NCI-H1105 treated with DMSO at 0.1 percent for 48 hours (cell line): ENCODE measurements at places on chromosomes 16 and 17.

DNA sequence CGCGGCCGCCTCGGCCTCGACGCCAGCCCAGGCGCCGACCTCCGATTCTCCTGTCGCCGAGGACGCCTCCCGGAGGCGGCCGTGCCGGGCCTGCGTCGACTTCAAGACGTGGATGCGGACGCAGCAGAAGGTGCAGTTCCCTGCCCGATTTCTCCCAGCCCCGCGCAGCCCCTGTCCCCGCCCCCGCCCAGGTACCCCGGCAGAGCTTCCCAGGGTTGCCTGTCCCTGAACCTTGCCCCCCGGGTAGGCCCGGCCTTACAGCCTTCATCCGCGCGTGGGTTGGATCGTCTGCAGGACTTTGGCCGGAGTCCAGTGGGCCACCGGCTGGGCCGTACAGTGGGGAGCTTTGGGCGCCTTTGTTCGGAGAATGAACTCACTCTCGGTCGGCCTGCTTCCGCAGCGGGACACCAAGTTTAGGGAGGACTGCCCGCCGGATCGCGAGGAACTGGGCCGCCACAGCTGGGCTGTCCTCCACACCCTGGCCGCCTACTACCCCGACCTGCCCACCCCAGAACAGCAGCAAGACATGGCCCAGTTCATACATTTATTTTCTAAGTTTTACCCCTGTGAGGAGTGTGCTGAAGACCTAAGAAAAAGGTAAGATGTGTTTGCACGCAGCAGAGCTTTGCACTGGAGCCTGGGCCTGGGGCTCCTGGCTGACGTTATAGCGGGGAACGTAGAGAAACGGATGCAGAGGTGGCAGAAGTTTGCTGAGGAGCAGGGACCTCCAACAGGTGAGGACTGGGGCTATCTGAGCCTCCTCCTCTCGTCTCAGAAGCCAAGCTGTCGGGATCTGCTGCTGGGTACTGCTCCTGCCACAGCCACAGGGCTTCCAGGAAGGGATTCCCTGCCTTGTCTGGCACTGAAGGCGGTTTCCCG, 593 bp downstream of the GFER start:
- no peak for DNase-seq

GRCh38 chr17:40471846-40472732, 28.8 kb downstream of the IGFBP4 start:
- DNase-seq, result no peak

- no peak for DNase-seq
These were observed 8.6 kb upstream of the ABCA9 start for GRCh38 chr17:69069226-69069750.

DNA sequence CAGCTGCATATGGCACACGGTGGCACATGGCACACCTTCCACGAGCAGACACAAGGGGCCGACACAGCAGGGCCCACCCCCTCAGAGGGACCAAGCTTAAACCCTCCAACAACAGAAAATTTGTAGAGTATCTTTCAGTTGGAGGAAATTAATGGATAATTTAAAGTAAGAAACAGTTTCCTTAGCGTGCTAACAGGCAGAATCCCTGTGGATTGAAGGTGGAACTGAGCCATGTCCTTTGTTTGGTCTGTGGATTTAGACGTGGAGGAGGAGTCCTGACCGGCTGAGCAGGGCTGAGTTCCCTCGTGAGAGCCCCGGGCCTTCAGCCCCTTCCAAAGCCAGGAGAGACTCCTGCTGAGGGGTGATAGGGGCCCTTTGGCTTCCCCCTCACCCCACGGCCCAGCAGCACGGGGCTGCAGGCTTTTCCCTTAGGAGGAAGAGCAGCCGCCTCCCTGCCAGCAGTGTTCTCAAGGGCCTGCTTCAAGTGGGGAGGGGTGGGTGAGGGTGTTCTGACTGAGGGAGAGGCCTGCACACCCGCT, 1.4 kb upstream of the CYB561 start:
- no peak for DNase-seq

DNA sequence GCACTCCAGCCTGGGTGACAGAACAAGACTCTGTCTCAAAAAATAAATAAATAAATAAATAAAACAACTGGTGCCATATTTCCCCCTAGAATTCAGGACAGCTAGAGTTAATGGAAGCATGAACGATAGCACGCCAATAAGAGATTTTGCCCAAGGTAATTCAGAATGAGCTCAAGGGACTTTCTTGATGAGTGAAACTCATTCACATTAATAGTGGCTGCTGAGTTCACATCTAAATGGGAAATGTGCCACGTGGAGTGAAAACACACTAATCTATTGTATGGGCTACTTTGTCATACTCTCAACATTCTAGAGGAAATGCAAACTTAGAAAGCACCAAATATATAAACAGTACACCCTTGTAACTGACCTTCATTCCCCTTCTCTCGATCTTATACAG, 47.4 kb upstream of the PSMD7 start:
- peak; percentile 13 for DNase-seq

DNA sequence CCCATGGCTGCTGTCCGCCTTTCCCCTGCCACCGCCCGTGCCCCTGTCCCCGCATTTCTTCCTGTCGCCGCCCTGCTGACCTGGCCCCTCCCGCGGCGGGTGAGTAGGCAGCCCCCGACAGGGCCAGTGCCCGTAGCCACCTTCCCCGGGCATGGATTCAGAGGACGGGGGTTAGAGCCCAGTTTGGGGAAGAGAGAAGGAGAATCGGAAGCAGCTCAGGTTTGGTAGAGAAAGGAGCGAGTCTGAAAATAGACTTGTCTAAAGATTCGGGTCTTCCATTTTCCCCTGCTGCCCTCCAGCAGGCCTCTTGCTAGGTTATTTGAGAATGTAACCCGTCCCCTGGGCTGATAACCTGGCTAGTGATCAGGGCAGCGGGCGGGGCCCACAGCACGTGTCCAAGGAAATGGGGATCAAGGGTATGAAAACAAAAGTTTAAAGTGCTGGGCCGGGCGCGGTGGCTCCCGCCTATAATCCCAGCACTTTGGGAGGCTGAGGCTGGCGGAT, 7.9 kb upstream of the CLDN9 start:
- DNase-seq, result no peak

DNA sequence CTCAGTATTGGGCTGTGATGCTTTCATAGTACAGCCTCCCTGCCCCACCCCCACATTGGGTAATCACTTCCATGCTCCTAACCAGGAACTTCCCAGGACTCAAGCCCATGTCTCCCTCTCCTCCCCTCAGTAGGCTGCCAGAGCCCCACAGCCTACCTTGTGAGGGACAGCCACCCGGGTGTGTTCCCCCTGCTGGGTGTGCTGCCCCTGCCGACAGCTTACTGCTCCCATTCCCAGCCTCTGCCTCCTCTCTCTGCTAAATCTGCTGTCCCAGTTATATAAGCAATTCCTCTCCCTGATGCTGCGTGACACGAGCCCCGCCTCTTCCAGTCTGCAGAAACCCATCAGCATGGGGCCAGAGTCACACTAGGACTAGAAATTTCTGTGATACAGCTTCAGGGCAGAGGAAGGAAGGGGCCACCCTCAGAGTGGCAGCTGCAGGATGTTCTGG, at the start of gene RSKR:
TSS of gene RSKR (minus strand) at position 255 of the 451 bp plus-strand sequence. CDS start at position 231, 24 bp downstream.
- DNase-seq, result no peak

GRCh38 chr17:55814377-55814776, 63.5 kb downstream of the PCTP start:
- no peak for DNase-seq

- DNase-seq, result no peak
These were observed 14.1 kb downstream of the PHF12 start for GRCh38 chr17:28937044-28937729.

DNA sequence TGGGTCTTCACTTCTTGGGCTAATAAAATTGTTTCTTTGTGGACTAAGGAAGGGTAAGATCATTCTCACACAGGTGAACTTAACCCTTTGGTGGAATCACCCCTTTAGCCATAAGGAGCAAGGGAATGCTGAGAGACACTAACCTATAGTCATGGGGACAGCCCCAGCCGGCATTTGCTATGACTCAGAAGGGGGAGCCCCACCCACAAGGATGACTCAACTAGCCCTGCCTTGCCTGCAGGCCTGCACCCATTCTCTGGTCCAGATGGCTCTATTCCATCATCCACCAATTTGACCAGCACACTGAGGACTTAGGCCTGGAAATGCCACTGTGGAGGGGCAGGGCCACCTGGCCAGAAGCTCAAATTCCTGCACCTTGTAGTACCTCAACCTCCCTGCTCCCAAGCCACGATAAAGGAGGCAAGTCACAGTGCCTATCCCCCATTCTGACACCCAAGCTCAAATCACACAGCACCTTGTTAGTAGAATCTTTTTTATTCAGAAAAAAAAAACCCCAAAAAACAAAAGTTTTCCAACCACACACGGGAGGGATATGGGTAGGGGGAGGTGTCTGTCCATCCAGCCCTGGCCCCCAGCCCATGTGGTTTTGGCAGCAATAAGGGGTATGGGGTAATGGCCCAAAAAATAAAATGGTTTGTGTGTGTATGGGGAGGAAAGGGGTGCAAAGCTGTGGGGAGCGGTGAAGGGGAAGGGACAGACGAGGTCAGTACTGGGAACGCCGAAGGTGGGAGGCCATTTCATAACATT, 3.0 kb downstream of the PFN1 start:
- DNase-seq, result no peak

DNA sequence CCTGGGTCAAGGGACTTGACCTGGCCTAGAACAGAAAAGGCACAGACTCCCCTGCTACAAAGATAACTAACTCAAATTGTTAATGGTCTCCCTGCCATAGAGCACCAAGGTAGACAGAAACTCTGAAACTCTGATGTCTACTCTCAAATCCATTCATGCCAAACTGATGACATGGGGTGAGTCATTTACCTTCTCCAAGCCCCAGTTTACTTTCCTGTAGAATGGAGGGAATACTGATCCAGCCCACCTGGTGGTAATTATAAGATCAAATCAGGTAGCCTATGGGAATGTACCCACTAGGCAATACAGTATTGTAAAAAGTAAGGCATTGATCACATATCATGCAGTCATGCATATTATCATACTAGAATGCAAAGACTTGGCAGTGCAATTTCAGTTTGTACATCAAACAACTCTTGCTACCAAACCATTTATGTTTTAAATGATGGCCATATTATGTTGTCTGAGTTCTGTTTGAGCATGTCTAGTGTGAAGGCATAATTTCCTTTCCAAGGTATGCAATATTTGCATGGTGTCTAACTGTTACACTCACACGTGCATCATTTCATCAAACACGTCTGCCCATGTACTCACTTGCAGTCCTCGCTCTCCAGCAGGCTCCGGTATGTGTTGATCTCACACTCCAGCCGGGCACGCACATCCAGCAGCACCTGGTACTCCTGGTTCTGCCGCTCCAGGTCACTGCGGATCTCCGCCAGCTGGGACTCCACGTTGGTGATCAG, 3.0 kb downstream of the KRT31 start:
- no peak for DNase-seq

- no peak for DNase-seq
These were observed 48.4 kb downstream of the MPRIP start for GRCh38 chr17:17090642-17091103.

DNA sequence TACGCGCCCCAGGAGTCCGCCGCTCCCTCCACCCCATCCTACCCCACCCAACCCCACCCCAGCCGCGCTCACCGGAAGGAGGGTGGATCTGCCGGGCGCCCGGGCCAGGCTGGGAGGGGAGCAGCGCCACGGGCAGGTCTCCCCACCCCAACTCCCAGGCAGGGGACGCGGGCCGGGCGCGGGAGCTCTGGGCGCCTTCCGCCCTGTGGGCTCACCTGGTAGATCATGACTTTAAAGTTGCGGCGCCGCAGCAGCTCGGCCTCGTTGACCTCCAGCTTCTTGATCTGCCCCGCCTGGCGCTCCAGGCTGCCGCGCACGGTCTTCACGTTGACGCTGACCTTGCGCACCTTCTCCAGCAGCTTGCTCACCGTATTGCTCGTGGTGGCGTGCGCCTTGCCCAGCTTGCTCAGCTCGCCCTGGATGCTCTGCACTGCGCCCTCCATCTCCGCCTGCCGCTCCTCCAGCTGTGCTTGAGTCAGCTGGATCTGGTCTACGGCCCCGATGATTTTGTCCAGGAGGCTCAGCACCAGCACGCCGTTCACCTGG, 571 bp downstream of the CAVIN1 start:
- DNase-seq, result peak; percentile 22

DNA sequence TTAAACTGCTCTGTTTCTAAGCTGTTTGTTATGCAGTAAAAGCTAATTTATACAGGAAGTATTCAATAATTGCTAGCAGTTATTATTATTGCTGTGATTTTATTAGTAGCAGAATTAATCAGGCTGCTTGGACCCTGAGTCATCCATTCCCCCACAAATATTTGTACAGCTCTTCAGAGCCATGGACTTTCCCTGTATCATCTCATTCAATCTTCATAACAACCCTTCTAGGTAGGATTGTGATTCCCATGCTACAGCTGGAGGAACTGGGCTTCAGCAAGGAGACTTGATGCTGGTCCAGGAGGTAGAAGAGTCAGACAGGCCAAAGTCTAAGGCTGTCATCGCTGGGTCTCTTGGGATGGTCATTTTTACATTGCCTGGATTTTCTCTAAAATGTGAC, 208.3 kb downstream of the C16orf95 start:
- no peak for DNase-seq

DNA sequence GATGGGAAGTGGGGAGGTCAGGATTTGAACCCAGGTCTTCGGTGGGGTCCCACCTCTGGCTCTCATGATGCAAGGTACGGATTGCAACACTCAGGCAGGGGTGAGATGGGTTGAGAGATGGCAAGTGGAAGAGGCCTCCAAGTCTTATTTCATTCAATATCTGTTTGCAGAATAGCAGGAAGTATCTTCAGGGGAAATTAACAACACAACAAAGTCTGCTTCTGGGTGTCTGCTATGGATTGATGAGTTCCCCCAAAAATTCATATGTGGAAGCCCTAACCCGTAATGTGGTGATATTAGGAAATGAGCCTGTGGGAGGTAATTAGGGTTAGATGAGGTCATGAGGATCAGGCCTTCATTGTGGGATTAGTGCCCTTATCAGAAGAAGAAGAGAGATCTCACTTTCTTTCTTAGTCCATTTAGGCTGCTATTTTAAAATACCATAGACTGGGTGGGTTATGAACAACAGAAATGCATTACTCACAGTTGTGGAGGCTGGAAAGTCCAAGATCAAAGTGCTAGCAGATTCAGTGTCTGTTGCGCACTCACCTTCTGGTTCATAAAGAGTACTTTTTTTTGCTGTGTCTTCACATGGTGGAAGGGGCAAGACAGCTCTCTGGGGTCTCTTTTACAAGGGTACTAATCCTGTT, 4.4 kb upstream of the CD300H start:
- DNase-seq, result no peak

DNA sequence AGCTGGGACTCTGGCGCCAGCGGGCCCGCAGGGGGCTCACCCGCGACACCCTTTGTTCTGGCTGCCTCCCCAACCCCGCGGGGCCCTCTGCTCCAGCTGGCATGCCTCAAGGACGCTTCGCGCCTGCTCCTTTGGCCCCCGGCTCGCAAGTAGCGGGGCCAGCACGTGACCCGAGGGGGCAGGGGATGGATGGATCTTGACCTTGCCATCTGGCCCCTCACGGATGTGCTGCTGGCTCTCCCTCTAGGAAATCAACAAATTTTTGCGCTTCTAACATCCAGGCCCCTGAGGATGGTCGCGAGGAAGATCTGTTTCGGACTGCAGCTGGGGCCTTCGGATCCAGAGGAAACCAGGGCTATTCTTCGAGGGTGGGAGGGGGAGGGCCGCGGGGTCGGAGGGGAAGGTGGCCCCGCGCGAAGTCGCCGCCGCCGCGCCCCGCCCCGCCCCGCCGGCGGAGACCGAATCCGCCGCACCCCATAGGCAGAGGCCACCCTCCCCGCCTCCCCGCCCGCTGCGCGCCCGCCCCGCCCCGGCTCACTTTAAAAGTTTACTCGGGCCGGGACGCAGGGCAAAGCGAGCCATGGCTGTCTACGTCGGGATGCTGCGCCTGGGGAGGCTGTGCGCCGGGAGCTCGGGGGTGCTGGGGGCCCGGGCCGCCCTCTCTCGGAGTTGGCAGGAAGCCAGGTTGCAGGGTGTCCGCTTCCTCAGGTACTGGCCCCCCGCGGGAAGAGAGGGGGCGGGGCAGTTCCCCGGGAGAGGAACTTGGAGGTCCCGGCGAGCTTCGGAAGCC, at the start of gene ACSF2:
TSS of gene ACSF2 (plus strand) at position 537 of the 790 bp plus-strand sequence. CDS start at position 581, 44 bp downstream.
- DNase-seq, result peak; percentile 37
